ENCODE measurements at places on chromosomes 1 and 21.

DNA sequence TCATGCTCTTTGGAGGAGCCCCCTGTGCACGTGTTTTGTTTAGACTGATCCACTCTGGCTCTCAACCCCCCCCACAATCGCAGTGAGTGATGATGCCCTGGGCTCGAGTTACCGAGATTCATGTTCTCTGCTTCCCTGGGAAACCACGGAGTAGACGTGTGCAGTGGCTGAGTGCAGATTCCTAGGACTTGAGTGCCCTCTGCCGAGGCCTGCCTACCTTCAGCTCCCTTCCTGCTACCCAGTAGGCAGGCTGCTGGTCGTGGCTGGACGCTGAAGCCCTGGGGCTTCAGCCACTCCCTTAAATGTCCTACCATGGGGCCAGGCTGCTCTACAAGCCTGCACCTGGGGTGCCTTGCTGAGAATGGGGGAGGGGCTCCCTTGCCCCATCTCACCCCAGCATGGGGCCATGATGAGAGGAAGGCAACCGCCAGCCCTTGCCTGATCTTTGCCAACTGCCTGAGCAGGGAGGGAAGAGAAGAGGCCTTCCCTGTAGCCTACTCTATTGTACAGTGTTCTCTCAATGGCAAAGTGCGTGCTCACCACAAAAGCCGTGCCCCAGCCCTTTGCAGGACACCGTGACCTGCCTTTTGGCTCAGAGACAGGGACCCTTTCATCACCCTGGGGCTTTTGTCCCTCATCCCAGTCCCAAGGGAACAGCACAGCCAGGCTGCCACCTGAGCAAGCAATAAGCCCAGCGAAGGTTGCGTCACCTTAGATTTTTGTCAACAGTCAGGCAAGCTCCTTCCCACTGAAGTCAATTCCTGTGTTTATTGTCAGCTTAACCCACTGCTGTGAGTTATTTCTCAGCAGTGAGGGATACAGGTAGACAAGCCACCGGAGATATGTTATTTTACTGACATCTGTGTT is 4.1 kb upstream of the GRIK3 start:
- no peak for DNase-seq

DNA sequence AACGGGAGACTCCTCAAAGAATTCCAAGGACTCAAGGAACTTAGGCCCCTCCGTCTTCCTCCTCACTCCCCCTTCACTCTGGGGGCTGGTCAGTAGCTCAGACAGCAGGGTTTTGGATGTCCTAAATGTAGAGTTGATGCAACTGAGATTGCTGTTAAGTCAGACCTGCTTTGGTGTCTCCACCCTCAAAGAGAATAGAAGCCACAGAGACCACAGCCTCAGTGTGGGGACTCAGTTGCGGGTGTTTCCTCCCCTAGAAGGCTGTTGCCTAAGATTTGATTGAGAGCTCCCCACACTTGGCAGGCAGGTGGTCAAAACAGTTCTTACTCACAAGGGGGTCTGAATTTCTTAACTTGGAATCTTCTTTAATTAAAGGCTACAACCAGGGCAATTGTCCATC is 7.6 kb downstream of the MAN1C1 start:
- no peak for DNase-seq

GRCh38 chr1:76425201-76426145 is 350.9 kb downstream of the ST6GALNAC3 start:
- no peak for DNase-seq

GRCh38 chr1:112618721-112619517 is at the start of gene ST7L:
ST7L (minus strand) TSS chr1:112619141; CDS start chr1:112619113, 28 bp downstream.
- DNase-seq: peak; percentile 54

DNA sequence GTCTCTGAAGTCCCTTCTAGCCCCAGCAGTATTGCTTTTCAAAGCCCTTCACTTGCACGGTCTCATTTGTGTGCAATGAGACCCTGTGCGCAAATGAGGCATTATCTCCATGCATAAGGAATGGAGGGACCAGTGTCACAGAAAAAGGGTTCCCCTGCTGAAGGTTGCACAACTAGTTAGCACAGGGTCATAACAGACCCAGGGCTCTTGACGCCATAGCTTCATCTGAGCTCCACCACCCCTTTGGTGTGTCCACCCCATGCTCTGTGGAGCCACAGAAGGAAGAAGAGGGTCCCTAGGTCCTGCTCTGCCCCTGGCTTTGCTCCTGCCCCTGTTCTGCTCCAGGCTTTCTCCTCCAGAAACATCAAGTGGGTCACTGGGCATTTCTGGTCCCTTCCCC is 12.6 kb downstream of the SH2D2A start:
- no peak for DNase-seq
